Left renal cortex interstitium (tissue), 4 donors: ENCODE measurements at places on chromosomes 7 and 10. TPM values are rescaled to one million over a fixed set of nuclear protein-coding genes. Genes with fewer than 3 reads are reported as not detected.

The EBF3 gene
- 2.3 TPM for polyA plus RNA-seq

DNA sequence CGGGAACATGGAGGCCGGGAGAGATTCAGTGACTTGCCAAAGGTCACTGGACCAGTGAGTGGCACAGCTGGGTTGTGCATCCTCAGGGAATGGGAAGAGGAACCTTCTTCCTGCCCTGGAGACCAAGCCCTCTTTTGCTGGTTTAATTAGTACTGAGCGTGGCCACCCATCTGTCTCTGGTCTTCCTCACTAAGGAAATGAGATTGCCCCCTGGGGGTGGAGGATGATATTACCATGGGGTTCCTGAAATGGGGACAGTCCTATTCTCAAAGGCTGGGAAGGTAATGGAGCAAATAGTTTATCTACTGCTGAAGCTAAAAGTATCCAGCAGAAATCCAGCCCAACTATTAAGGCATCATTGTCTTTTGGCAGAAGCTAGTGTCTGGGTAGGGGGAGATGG is 98.6 kb upstream of the FGFR2 start:
- no peak for DNase-seq

The CALY gene
- polyA plus RNA-seq: not detected

DNA sequence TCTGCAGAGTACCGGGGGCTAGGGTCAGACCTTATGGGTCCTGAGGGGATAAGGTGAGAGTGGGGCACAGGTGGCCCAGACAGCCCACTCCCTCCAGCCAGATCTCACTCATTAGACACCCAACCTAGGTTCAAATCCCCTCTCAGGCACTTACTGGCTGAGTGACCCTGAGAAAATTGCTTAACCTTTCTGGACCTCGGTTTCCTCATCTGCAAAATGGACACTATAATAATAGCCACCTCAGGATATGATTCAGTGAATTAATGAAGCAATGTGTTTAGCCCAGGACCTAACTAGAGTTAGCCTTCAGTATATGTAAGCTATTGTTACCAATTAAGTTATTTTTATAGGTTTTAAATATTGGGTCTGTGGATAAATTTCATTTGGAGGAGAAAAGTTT is 122.6 kb downstream of the RGS10 start:
- no peak for DNase-seq

DNA sequence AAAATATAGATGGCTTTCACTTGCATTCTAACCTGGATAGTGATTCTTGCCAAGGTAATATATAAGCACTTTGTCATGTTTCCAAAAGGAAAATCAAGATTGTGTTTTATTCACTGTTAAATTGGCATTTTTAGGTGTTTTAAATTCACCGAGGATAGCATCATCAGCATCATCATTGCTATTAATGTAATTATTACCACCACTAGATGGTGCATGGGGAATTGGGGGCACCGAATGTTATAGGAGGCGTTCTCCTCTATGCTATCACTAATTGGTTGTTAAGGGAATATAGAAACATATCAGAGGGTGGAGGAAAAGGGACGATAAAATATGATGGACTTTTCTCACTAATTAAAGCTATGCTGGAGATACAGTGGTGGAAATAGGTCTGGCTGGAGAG is 95.5 kb downstream of the CELF2 start:
- no peak for DNase-seq

DNA sequence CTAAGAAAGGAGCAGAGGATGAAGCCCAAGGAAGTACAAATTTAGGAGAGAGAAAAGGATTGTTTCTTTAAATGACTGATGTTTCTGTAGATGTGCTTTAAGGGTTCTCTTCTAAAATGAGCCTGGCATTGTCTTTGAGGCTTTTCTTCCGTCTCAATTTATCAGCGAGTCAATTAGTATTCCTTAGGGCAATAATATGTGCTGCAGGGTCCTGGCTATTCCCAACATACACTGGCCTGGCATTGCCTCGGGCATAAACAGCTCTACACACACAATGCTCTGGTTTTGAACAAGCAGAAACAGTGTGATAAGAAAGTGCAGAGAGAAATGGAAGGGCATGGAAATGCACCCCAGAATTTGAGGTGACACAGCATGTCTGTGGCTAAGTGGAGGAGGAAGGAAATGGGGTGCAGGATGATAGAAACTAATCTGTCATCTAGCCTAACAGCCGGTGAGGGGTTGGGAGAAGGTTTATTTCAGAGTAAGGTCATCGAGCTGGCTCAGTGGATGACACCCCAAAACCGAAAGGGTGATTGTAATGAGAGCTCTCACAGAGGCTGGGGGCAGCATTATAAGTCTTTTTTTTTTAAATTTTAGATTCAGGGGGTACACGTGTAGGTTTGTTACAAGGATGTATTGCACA is 67.5 kb upstream of the ARHGAP21 start:
- no peak for DNase-seq

The AKR1B1 gene
- 112 TPM for polyA plus RNA-seq

The TEX36 gene
- polyA plus RNA-seq: not detected

DNA sequence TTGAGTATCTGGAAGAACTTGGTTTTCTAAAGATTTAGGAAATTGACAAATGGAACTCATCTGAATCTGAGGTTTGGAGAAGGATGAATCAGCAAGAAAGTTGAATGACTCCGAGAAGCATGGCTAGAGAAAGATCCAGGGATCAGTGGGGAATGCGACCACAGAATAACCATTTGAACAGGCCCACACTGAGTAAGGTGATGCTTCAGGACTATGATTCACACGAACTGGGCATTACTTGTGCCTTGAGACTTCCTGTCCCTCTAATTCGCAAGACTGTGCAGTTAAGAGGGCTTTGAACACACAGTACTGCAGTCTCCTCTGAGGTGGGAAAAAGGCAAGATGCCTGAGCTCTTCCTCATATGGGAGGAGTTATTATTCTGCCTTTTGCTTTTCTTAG is 395.5 kb upstream of the POM121L12 start:
- no peak for DNase-seq

DNA sequence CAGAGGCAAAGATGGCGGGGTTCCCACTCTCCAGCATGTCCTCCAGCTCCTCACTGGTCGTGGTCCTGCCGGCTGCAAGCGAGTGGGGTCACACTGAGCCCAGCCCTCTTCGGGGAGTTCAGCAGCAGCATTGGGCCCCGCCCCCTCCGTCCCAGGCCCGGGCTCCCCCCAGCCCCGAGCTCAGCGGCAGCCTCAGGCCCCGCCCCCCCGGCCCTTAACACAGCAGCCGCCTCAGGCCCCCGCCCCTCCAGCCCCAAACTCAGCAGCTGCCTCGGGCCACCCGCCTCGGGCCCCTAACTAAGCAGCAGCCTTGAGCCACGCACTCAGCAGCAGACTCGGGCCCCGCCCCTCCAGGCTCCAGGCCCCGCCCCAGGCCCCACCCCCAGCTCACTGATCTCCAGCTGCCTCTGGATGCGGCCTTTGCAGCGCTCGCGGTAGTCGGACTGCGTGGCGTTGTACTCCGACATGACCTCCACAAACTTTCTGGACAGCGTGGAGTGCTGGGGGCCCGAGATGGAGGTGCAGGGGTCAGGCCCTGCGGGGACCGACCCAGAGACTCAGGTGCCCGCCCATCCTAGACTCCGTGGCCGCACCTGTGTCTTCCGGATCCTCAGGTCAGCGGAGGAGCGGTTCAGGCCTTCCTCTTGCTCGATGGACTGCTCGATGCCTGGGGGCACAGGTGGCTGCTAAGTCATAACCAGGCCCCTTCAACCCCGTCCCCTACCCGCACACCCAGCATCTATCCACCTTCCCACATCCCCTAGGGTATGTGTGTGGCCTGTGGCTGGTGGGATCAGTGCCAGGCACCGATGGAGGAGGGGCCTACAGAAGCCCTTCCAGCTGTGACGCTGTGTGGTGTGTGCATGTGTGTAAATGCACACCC is 15.5 kb downstream of the STX1A start:
- DNase-seq: no peak

GRCh38 chr10:110023785-110024465 is 16.1 kb downstream of the ADD3 start:
- DNase-seq: no peak

DNA sequence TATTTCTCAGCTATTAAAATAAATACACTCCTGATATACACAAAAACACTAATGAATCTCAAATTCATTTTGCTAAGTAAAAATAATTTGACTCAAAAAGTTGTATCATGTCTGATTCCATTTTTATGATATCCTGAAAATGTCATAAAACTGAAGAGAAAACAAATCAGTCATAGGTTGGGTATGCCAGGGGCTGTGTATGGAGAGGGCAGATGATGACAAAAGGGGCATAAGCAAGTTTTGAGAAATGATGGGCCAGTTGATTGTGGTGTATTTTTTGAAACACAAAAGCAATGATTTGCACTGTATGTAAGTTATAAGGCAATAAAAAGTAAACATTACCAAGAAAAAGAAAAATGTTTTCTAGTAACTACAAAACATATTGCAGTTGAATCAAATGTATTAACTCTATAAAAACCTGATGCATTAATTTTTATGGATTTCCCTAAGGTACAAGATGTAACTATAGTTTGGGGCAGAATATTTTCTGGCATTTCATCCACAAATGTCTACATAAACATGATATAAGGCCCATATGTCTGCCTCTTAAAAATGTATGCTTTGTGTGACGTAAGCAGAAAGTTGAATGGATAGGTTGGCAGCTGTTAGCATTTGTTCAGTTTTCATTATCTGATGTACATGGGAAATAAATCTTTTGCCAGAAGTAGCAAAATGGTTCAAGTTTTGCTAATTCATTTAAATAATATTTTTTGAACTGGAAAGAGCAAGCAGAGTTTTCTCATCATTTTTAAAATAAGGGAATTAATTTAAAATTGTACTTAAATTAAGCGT is 35.1 kb upstream of the ING3 start:
- no peak for DNase-seq

DNA sequence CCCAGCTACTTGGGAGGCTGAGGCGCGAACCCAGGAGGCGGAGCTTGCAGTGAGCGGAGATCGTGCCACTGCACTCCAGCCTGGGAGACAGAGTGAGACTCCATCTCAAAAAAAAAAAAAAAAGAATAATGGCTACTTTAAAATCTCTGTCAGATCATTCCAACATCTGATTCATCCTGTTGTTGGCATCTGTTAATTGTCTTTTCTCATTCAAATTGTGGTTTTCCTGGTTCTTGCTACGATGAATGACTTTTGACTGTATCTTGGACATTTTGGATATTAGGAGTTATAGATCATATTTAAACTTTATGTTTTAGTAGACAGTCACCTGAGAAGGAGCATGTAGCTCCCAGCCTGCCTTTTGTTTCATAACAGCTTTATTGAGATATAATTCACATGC is 8.5 kb downstream of the TPST1 start:
- DNase-seq: no peak

- DNase-seq: no peak
Measured at GRCh38 chr7:139105484-139105883, 4.0 kb downstream of the ZC3HAV1 start.

DNA sequence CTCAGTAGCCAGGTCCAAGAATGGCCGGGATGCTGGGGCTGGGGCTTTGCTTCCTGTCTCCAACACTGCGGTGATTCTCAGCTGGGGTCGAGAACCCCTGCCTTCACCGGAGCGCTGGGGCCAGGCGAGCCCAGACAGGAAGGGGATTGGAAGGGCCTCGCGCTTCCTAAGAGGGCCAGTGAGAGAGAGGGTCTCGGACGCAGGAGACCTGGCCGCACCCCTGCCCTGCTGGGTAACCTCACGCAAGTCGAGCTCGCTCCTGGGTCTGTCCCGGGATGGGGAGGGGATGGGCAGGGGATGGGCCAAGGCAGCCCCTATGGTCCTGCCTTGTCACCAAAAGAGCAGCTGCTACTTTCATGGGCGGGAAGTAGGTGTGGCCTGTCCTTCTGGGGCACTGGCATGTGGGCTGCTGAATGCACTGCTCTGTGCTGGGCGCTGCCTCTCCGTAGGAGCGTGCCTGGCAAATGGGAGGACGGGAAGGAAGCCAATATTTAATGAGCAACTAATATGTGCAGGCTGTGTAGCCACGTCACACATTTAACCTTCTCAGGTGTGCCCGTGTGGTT is 20.0 kb downstream of the KCNK18 start:
- DNase-seq: no peak

GRCh38 chr10:111109501-111110242 is 32.8 kb downstream of the ADRA2A start:
- DNase-seq: peak; percentile 16

- no peak for DNase-seq
Measured at GRCh38 chr7:34044734-34045353, 139.5 kb downstream of the BMPER start.

GRCh38 chr10:103696094-103696410 is 159.3 kb downstream of the SH3PXD2A start:
- DNase-seq: no peak

The UBN2 gene
- polyA plus RNA-seq: 9.4 TPM

The MYO1G gene
- polyA plus RNA-seq: 0.66 TPM

DNA sequence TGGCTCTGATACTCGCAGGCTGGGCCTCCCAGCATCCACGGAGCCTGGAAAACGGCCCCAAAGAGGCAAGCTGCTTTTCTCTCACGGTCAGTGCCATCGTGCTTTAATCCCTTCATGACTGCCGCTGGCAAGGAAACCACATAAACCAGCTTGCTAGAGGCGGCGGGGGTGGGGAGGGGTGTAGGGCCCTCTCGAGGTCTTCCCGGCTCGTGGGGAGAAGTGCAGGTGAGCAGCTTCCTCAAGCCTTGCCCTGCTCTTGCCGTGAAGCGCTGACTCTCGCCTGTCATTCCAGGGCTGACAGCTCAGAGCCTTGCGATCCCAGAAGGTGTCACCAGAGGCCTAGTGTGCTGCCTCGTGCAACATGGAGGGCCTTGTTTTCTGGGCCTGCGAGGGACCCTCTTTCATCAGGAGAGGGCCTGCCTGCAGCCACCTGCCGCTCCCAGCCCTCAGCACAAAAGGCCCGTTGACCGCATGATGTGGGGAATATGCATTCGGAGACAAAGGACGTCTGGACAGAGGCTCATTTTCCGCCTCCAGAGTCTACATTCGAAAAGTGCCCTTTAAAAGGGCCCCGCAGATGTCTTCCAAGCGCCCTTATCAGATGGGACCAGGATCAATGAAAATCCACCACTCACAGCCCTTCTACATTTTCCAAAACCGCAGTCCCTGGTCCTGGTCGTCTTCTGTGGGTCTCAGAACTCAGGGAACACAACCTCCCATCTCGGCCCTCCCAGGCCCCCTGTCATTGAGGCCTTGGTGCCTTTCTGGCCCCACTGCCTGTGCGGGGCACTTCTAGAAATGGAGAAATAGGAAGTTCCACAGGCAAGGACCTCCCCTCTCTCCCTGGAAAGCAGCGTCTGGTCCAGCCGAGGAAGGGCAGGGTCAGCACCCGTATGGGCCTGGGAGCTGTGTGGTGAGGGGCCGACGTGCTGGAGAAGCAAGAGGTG is 58.7 kb downstream of the ZRANB1 start:
- no peak for DNase-seq

GRCh38 chr10:271201-271600 is 135.9 kb downstream of the ZMYND11 start:
- no peak for DNase-seq

- no peak for DNase-seq
Measured at GRCh38 chr7:43791665-43792064, 33.2 kb downstream of the BLVRA start.

DNA sequence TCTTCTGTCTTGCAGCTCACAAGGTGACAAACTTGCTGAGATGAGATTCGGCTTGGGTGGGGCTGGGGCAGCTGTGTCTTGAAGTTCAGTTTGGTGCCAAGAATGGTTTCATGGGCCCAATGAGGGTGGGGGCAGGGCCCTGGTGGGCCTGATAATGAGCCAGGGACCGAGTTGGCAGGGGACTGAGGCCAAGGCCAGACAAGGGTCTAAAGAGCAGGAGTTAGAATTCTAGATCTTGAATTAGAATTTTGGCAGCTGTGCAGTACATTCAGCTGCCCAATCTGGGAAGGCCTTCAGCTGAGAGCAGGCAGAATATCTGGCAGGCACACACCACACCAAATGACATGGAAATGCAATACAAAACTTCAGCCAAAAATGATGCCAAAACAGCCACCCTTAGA is 1.5 kb upstream of the JAZF1 start:
- no peak for DNase-seq
